Bronchial epithelial cell (primary cell): ENCODE measurements at places on chromosomes 12 and 14.

DNA sequence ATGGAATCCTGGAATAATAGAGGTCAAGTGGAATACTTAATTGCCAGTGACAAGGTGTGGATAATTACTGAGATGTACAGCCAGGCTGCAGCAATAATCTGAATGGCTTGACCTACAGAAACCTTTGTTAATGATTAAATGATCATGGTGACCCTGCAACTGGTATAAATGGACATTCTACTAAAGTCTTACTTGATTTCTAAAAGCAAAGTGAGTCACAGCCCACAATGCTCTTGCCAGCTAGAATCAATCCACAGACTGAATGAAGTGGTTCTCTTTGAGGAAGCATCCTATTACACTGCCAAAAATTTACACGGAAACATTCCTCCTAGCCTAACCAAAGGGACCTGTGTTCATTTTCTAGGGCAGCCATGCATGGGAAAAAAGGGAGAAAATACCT is 518.5 kb downstream of the SOX5 start:
- peak; percentile 2 for DNase-seq

DNA sequence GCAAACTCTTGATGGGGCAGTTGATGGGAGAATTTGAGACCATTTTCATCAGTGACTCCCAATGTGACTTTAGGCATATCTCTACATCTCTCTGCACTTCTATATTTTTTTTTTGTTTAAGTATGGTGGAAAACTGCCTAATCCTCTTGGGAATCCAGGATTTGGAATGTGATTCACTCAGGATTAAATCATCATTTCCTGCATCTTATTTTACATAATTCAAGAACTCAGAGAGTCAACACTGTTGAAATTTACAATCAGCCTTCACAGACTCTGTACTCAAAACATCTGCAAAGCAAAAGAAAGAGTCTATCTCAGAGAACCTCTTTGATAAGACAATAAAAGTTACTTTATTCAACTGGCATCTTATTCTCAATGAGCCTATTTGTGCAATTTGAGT is 260.7 kb upstream of the NOS1 start:
- DNase-seq = no peak

DNA sequence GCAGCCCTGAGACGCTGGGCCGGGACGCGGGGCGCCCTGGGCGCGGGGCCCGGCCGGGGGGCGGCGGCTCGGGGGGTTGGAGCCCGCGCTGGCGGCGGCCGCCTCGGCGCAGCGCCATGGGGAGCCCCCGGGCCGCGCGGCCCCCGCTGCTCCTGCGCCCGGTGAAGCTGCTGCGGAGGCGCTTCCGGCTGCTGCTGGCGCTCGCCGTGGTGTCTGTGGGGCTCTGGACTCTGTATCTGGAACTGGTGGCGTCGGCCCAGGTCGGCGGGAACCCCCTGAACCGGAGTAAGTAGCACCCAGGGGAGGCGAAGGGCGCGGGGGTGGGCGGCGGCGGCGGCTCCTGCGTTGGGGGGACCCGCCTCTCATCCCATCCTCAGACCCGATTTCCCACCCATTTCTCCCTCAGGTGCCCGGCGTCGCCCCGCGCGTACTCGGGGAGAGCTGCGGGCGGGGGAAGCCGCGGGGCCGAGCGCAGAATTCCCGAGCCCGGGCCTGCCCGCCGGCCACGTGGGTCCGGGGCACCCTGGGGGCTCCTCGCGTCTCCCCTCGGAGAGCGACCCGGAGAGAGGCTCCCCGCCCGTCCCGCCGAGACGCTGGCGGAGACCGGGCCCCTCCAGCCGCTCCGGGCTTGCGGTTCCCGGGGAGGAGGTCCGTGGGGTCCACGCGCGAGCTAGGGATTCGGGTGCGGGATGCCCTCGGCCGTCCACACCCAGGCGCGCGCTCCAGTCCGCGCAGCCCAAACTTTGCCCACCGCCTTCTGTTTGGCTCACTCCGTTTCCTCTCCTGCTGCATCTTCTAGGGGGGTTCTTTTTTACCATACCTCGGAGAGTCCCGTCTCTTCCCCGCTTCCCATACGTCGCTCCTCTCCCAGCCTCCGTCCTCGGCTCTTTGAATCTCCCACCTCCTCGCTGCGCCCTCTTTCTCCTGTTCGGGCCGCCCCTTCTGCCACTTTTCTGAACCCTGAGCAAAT is 807 bp downstream of the B4GALNT3 start:
- DNase-seq = no peak

- DNase-seq = peak; percentile 10
Measured at GRCh38 chr12:51521554-51522276, 69.3 kb upstream of the SCN8A start.

- DNase-seq = peak; percentile 79
Measured at GRCh38 chr12:89245090-89245489, 107.2 kb downstream of the DUSP6 start.

GRCh38 chr14:22403296-22403695 is 185.7 kb downstream of the DAD1 start:
- DNase-seq = no peak

DNA sequence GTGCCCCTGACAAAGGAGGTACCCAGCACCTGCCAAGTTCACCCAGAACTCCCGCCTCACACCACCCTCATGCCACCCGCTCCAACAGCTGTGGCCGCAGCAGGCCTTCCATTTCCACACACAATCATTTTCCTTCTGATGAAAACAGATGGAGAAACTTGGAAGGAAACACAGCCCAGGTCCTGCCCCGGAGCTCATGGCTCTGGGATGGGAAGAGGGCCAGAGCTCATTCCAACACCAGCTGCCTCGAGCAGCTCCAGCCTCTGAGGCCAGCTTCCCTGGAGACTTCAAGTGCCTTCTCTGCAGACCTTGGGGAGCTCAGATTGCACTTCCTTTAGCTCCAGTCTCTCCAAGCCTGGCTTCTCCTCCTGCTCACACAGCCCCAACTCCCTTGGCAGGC is 55.1 kb upstream of the CMKLR1 start:
- no peak for DNase-seq

DNA sequence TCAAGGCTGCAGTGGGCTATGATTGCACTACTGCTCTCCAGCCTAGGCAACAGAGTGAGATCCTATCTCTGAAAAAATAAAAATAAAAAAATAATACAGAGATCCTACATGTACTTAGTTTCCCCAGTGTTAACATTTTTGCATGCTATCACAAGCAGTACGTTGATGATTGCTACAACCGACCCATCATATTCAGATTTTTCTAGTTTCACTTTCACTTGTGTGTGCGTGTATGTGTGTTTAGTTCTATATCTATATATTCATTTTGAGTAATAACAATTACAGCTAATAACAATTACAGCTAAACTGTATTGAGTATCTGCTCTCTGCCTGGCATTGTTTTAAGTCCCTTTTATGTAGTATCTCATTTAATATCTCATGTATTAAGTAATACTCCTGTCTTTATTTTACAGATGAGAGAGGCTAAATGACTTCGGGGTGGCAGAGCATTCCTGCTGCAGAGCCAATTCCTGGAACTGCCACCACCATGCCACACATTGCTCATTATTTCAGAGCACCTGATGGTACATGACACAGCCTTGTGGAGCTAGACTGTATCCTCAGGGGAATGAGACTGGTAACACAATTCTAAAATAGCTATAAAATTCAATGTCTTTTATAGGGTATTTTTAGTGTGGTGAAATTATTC is 153.1 kb downstream of the BCAT1 start:
- DNase-seq = no peak

DNA sequence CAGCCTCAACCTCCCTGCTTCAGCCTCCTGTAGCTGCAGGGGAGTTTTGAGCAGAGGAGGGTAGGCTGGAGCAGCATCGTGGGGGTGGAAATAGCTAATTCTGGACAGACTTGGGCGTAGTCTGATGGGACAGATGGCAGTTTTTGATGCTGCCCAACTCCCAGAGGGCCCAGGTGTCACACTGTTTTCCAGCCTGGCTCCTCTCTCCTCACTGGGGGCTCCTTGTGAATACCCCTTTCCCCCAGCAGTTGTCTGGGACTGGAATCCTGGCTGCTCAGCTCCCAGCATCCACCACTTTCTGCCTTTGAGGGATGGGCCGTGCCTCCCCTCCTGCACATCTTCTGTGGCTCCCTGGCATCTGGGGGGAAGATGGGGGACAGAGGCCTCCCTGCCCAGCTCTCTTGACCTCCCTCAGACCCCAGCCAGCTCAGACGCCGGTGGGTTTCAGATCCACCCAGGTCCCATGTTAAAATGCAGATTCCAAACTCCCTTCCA is 34.0 kb downstream of the SH2B3 start:
- no peak for DNase-seq

GRCh38 chr14:51160871-51161270 is 66.0 kb upstream of the TRIM9 start:
- DNase-seq = no peak

GRCh38 chr12:72658615-72659014 is 386.4 kb downstream of the TRHDE start:
- no peak for DNase-seq

- peak; percentile 99 for DNase-seq
Measured at GRCh38 chr12:79424109-79424721, 266.5 kb downstream of the PAWR start.

DNA sequence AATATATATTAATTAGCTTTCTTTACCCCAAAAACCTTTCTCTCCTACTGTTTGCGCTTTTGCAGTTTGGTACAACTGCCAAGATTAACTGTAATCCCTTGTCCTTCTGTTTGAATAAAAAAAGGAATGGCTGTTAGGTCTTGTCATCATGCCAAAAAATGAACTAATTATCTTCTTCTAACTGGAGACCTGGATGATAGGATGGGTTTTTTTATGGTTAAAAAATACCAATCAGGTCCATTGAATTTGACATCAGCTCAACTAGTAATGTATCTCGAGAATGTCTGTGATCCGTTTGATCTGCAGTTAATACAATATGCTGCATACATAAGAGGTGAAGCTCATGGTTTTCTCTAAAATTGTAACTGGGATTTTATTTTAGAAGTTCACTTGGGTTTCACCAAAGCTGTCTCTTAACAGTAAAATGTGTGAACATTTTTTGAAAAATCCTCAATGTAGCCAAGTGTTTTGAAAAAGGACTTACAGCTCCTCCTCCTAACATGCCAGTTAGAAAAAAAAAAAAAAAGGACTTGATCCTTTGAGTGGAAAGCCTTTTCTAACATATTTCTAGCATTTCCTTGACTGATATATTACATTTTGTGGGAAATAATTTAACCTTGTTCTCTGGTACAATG is 96.8 kb downstream of the SRGAP1 start:
- no peak for DNase-seq

DNA sequence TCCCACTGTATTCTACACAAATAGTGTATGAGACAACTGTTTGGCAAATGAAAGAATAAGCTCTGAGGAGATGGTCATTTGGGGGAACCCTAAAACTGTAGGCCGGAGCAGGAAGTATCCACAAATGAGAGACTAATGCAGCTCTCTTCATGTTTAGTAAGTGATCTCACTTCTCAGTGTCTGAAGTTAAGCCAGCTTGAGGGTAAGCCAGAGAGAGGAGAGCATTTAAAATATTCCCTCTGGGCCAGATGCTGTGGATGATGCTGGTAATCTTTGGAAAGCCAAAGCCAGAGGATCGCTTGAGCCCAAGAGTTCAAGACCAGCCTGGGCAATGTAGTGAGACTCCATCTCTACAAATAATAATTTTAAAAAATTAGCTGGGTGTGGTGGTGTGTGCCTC is 130.6 kb upstream of the SINHCAF start:
- no peak for DNase-seq

DNA sequence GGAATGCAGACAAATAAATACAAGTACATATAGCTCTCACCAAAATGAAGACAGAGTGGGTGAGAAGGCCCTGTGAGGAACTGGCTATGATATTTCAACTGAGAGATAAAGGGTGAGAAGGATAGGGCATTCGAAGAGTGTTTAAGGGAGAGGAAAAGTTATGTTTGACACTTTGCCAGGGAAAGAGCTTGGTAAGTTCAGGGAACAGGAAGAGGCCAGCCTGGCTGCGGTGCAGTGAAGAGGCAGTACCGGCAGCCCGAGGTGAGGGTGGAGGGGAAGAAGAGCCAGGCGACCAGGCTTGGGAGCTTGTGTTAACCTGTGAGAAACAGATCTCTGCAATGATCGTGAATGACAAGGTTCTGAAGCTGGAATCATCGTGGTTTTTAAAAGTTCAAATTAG is 84.7 kb upstream of the RFX4 start:
- DNase-seq = no peak

DNA sequence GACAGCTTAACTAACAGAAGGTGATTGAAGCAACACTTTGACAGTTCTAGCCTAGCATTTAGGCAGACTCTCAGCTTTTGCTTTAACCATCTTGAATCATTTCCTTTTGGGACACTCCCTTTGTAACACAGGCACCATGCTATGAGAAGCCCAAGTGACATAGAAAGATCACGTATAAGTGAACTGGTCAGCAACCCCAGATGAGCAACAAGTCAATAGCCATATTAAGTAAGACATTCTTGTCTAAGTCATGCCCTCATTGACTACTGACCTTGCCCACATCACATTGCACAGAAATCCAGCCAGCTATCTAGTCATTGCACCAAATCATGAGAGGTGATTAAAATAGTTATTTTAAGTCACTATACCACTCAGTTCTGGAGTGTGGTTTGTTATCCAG is 476.8 kb downstream of the TRHDE start:
- DNase-seq = no peak

GRCh38 chr14:103398427-103399195 is 13.4 kb downstream of the MARK3 start:
- DNase-seq = peak; percentile 67

- no peak for DNase-seq
Measured at GRCh38 chr12:91319071-91319760, 136.6 kb upstream of the DCN start.

DNA sequence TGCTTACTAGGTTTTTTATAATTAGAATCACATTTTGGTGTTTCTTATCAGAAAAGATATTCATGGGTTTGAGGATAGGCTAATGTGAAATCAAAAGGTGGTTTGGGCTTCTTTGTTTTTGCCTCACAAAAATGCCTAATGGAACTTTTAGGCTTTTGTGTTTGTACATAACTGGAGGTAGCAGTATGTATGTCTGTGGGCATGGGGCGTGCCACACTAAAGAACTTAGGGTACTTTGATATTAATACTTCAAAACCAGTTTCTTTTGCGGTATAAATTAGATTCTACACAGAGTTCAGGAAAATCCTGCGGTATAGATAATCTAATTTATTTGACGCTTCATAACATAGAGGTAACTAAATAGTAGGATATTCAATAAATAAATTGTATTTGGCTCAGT is 1.9 kb downstream of the ETV6 start:
- DNase-seq = no peak

- peak; percentile 77 for DNase-seq
Measured at GRCh38 chr12:3119756-3120601, 42.8 kb downstream of the TSPAN9 start.

- DNase-seq = no peak
Measured at GRCh38 chr12:20374795-20375194, 6.5 kb downstream of the PDE3A start.

DNA sequence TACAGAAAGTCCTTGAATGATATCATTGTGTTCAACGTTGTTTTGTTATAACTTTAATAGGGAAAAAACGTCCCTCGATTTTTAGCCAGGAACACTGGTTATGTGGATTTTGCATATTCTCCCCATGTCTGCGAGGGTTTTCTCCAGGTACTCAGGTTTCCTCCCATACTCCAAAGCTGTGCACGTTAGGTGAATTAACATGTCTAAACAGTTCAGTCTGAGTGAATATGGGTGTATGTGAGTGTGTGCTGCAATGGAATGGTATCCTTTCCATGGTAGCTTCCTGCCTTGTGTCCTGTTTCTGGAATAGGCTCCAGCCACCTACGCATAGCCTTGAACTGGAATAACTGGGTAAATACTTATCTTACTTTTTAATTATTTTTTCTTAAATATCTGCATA is 810.8 kb upstream of the ATXN7L3B start:
- DNase-seq = peak; percentile 2

GRCh38 chr12:117702741-117703140 is 266.0 kb downstream of the KSR2 start:
- DNase-seq = no peak

- DNase-seq = no peak
Measured at GRCh38 chr12:108312693-108313189, 26.4 kb downstream of the CMKLR1 start.
